ENCODE measurements at places on chromosomes 4 and X.
A peak's percentile ranks its signal among the peaks of the same experiment; 100 is the strongest.

GRCh38 chr4:3226944-3227343 lies 22.0 kb upstream of the MSANTD1 start:
- no peak for DNase-seq

DNA sequence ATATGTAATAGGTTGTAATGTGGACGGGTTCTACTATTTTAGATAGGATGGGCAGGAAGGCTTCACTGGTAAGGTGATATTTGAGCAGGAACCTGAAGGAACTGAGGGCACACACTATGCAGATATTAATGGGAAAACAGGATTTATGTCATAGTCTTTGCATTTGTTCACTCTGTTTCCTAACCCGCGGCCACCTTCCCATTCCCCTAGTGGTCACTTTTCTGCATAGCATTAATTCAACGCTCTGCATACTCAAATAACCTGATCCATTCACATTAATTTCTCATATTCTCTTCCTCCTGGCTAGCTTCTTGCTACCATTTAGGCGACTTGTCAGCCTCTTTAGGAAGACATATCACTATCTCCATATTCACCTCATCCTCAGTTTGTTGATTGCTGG lies 61.5 kb downstream of the GSPT2 start:
- no peak for DNase-seq

DNA sequence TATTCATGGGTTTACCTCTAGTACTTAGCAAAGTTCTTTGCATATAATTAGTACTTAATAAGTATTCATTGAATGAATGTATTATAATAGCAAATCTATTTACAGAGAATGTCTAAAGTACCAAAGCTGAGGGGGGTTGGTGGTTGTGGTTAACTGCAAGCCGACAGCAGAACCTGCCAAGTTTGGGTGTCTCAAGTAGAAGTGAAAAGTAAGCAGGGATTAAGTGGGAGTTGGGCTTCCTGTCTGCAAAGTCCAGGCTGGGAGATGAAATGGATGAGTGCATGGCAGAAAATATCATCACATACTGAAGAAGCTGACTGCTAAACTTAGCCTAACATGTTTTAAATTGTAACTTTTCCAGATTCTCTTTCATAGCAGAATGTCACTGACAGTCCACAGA lies 169.6 kb downstream of the CAMK2D start:
- no peak for DNase-seq

DNA sequence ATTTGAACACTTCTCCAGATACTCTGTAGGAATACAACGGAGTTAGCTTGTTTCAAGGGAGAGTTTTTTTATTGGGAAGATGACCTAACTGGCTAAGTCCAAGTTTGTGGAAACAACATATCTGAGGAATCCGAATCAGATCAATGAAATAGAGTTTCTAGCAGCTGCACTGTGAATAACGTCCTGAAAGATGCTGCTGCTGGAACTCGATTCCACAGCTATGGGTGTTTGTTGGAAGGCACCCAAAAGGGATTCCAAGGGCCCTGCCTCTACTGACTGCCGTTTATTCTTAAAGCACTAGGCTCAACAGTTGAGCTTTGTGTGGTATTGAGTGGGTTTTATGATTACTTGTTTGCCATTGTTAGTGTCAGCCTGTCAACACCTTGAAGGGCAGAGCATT lies 6.6 kb upstream of the GBA3 start:
- no peak for DNase-seq

GRCh38 chr4:100504086-100504874 lies 13.5 kb downstream of the EMCN start:
- DNase-seq = no peak

- DNase-seq = no peak
Observed at GRCh38 chr4:185179488-185179887, 24.3 kb downstream of the CFAP97 start.

DNA sequence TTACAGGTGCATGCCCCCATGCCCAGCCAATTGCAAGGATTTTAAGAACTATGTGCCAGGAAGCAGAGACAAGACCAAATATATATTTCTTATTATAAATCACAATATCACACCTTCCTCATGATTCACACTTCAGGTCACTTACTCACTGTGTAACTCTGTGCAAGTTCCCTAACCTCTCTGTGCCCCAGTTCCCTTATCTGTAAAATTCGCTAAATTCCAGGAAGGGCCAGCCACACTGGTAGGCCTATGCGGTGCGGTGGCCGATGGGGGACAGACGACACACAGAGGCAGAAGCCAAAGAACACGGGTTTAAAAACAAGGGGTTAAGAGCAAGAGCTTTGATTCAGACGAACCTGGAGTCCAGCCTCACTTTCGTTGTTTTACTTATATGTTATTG lies 2.8 kb downstream of the TRIM2 start:
- no peak for DNase-seq

GRCh38 chrX:154368630-154369448 lies 5.6 kb downstream of the FLNA start:
- DNase-seq = peak; percentile 96

DNA sequence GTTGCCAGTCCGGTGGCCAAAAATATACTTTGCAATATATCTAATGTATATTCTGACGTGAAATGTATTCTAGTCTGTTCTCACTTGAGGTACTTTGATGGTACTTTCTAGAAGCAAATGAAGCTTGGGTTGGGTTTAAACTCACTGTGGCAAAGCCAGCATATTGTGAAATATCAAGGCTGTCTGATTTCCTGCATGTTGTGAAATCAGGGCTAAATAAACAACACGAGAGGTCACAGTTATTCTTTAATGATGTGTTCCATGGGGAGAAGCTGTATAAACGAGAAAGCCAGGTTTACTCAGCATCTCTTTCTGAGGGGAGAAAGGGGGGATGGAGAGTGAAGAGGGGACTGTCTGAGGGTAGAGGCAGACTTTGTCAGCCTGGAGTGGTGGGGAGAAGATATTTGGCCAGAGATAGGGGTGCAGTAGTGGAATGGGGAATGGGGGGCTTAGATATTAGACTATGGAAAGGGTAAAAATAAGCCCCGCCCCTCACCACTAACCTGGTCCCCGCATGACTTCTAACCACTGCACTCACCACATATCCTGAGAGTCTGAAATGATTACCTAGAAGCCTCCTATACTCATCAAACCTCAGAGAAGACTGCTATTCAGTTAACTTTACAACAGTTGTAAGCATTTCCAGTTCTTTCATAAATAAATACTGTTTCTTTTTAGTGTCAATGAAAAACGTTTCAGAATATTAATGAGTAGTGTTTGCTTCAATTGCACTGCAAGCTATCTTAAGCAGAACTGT lies 5.9 kb upstream of the SCARB2 start:
- peak; percentile 56 for DNase-seq

DNA sequence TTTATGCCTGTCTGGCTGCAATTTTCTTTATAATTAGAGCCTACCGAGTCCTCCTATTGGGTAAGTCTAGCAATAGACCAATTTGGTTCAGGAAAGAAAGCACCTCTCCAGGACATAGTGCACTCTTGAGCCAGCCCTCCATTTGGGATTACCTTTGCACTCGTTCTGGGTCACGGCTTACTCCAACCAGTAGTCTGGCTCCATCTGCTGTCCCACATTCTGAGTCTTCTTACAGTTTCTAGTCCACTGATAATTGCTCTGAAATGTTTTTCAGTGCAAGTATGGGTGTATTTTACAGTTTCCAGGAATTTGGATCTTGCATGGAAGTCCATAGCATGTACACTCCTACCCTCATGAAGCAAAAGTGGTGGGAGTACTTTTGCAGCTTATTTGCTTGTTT lies 34.8 kb upstream of the USP51 start:
- DNase-seq = peak; percentile 1

DNA sequence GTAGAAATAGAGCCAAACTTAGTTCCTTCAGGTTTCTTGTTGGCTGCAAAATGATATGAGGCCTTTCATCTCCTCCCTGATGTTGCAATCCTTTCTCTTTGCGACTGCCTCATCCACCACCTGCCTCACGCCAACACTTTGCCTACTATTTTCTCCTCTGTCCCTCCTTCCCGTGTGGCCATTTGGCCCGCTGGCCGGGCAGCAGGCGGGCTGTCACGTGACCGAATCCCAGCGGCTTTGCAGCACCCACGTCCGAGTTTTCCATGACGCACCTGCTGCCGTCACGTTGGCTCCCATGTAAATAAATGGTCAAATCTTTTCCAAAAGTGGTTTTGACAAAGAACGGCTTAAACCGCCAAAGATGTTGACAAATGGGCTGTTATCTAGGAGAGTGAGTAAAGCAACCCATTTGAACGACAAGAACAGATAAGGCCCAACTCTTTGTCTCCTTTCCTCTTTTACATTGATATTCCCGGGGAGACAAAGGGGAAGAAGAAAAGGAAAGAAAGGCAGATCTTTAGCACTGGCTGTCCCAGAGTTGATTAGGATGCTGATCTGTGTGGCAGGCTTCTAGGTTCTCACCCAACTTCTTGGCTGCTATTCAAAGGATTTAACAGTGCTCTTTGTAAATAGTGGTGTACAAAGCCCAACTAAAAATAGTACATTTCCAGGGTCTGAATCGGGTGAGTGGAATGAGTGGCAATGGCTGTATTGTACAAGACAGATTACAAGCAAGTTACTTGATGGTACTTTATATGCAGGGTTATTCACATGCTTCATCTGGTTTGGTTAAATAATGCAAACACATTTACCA lies 174.2 kb upstream of the JADE1 start:
- DNase-seq = no peak

DNA sequence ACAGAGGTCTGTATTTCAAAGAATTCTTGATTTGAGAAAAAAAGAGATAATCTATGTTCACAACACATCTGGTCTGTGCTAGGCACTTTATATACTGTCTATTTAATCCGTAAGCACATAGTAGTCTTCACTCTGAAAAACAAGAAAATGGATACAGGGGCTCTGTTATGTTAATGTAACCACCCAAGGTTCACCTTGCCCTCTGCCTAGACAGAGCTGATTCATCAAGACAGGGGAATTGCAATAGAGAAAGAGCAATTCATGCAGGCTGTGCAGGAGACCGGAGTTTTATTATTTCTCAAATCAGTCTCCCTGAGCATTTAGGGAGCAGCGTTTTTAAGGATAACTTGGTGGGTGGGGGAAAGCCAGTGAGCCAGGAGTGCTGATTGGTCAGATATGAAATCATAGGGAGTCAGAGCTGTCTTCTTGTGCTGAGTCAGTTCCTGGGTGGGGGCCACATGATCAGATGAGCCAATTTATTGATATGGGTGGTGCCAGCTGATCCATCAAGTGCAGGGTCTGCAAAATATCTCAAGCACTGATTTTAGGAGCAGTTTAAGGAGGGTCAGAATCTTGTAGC lies 92.9 kb upstream of the TNIP3 start:
- DNase-seq = no peak

- DNase-seq = no peak
Observed at GRCh38 chrX:145729635-145730034, 88.0 kb upstream of the SLITRK2 start.

- no peak for DNase-seq
Observed at GRCh38 chr4:143133977-143134376, 50.7 kb upstream of the USP38 start.

DNA sequence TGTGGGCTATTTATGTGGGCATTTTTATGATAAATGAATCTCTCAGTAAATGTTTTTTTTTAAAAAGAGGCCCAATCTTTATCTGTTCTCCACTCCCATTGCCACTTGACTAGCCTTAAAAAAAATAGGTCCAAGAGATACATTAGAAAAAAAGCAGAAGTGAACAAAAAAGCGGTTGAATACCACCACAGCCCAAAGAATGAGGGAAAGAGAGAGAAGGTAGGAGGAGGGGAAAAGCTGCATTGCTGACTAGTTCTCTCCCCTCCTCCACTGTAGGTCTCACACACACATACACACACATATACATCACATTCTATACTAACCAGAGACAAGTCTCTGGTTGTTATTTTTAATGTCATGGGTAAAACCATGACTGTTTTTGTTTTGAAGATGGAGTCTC lies 95.8 kb upstream of the IL13RA1 start:
- peak; percentile 62 for DNase-seq

- no peak for DNase-seq
Observed at GRCh38 chrX:103883533-103883932, 51.5 kb upstream of the RAB9B start.

GRCh38 chrX:108312957-108313356 lies 125.3 kb downstream of the COL4A6 start:
- no peak for DNase-seq

DNA sequence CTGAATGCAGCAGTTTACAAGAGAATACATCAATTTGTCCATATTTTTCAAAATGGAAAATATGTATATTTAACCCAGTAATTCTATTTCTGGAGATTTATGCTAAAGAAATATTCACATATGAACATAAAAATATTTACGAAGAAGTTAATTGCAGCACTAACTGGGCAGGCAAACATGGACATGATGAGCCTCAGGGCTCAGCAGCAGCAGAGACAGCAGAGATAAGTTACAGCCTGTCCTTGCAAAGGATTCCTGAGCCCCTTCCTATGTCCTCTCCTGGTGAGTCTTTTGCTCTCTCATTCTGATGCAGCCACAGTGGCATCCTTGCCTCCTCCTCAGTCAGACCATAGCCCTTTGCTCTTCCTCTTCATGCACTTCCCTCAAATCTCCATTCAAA lies 680.6 kb upstream of the CPEB2 start:
- no peak for DNase-seq

- DNase-seq = peak; percentile 48
Observed at GRCh38 chr4:141926406-141926805, 290.0 kb downstream of the IL15 start.

DNA sequence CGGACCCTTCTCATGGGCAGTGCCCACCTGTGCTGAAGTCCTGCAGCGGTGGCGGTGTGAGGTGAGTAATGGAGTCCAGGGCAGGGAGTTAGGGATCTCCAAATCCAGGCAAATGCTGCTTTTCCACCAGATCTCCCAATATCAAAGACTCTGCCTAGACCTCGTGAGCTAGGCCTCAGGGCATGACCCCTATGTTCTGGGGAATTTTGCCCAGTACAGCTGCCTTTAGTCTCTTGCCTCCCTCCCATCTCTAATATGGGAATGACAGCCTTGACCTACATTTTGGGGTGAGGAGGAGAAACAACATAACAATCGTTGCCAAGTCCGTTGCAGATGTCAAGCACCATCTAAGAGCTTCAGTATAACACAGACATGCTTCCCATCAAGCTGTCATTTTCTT lies 7.3 kb downstream of the PAK3 start:
- DNase-seq = no peak

DNA sequence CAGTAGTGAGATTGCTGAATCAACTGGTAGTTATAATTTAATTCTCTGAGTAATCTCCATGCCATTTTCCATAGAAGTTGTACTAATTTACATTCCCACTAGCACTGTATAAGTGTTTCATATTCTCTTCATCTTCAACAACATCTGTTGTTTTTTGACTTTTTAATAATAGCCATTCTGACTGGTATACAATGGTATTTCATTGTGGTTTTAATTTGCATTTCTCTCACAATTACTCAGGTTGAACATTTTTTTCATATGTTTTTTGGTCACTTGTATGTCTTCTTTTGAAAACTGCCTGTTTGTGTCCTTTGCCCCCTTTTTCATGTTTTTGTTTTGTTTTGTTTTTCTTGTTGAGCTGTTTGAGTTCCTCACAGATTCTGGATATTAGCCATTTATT lies 880.2 kb downstream of the RAPGEF2 start:
- DNase-seq = no peak

DNA sequence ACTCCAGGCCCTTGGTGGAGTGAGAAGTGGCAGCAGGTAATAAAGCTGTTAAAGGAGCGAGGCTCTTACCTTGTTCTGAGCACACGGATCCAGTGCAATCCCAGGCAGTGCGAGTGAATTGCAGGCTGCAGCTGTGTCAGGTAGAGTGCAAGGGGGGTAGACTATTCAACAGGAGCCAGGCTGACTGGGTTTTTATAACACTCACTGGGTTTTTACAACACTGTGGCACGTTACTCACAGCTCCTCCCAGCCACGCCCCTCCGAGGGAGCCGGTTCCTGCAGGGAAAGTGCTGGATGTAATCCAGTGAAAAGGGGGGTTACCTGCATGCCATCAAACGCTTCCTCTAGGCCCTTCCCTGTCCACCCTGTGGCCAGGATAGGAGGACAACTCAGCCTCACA lies 358 bp downstream of the FGFBP1 start:
- DNase-seq = no peak
